Femur (tissue), 1 donor: ENCODE measurements at places on chromosomes 2 and 18.

DNA sequence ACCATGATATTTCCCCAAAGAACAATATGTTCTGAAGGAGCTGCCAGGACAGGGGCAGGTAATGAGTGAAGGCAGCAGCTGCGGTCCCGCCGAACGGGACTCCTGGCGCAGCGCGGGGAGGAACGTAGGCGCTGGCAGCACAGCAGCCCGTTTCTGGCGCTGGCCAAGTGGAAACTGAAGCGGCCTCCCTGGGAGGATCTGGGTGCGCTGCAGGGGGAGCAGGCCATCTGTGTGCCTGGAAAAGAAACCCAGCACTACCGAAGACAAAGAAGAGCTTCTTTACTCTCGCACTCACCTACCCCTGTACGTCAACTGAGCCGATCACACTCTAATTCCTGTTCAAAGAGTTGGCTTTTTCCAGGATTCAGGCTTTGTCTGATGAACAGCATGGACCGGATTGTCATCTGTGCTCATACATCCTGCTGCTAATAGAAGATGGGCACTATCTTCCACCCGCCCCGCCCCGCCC is 11.8 kb downstream of the G6PC2 start:
- DNase-seq, result peak; percentile 68

- no peak for DNase-seq
These were observed 92.5 kb upstream of the NEUROD1 start for GRCh38 chr2:181772777-181773176.

DNA sequence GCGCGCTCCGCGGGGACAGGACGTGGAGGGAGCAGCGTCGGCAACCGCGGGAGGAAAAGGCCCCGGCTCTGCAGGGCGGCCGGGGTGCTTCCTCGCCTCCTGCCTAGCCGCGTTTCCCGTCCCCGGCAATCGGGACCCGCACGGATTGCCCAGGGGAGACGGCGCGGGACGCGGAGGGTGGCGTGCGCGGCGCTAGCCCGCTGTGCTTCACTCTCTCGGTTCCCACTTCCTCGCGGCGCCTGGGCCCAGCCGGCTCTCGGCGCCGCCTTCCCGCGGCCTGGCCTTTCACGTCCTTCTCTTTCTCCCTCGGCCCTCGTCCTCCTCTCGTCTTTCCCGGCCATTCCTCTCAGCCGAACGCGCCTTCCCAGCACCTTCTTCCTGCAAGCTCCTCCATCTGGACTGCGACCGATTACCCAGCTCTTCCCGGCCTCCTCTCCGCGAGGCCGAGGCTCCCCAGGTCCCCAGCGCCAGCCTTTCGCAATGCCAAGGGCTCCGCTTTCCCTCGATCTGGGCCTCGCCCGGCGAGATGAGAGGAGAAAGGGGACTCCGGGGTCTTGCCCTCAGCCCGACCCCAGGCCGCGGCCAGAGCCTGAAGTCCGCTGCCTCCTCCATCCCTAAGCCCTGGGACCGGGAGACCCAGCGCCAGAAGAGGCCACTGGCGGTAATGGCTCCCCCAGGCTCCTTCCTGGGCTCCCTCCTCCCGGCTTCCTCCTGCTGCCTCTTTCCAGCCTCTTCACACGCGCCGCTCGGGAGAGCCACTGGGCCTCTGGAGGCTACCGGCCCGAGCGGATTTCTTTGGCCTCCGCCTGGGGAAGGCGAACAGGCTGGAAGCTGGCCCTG is 34.3 kb upstream of the ATP6V1B1 start:
- no peak for DNase-seq

- DNase-seq, result no peak
These were observed 31.5 kb upstream of the SMAD7 start for GRCh38 chr18:48982266-48982665.

- no peak for DNase-seq
These were observed 88.6 kb downstream of the SLC5A7 start for GRCh38 chr2:108074946-108075345.

GRCh38 chr2:57867730-57868129 is 178.9 kb upstream of the VRK2 start:
- DNase-seq, result no peak

- DNase-seq, result no peak
These were observed 4.8 kb downstream of the VWA3B start for GRCh38 chr2:98091738-98092137.

DNA sequence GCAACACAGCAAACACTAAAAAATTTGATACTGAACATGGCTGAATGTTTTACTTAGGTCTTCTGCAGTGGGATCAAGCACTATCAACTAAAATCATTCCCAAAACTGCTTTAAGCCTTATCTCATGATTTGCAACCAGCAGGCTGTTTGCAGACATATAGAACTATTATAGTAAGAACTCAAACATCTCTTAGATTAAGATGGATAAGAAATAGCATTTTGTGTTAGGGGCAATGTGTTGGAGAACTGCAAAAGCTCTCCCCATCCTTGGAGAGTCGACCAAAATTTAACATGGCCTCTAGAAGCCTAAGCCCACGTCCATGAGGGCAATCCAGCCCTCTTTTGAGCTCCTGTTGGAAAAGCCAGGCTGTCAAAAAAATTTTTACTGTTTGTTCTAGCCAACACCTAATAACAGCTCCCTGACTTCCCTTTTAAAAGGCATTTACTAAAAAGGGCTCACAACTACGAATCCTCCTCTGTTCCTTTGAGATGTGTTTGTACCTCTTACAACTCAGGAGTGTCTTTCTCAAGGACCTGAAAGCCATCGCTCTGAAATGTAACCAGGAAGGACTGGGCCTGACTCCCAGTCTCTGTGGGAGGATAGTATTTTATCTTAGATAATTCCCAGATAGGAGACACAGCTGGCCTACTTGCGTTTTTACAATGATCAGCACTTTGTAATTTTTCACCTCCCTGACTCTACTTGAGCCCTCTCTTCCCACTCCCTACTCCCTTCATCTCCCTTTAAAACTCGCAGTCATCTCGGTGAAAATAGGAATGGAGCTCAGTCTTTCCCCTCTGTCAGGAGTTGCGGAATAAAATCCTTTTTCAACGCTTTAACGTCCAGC is 1.4 kb downstream of the KRCC1 start:
- DNase-seq, result no peak

DNA sequence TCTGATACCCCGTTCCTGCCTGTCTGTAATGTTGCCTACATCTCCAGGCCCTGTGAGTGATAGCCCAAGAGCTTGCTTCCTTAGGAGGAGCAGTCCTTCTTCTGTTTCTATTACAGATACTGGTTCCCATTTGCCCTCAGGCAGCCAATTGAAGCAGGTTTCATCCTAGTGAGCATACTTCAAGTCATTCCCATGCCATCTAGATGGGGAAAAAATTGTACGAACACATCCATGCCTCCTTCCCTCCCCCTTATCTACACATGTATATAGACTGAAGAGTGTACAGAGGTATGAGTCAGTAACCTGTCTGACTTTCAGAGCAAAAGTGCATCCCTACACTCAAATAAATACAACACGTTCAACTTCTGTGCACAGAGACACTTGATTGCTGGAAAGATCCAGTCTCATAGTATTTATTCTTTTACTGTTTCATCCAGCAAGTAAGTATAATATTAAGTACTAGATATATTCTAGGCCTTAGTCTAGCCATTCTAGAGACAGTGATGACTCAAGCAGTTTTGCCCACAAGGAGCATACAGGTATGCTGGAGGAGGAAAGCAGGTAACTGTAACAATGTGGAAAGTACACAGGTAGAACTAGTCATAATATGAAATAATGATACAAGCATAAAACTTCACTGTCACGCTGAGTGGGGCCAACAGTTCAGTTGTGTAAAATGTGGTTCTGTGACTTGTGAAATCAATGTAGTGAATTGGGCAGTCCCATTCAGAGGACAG is 153.4 kb downstream of the MGAT5 start:
- DNase-seq, result no peak

DNA sequence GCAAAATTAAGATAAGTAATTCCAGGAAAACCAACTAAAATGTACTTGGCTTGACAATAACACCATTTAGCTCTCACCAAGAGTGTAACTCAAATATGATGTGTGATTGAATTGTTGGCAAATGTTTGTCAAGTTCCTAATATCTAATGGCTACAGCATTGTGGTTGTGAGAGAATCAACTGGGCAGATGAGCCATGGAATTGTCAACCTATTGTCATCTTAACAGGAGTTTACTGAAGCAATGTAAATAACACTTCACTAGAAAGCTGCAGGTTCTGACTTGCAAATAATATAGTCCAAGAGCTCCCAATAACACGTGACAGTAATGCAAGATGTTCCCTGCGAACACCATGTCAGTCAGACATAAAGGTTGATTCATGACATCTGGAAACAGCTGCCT is 495.2 kb upstream of the MEIS1 start:
- DNase-seq, result no peak

GRCh38 chr2:219998107-219998506 is 370.7 kb downstream of the SLC4A3 start:
- DNase-seq, result no peak
